ENCODE measurements at places on chromosomes 1 and 21. TPM values are rescaled to one million over a fixed set of nuclear protein-coding genes. Genes with fewer than 3 reads are reported as not detected.

GRCh38 chr1:185224132-185224531 lies 67.2 kb downstream of the SWT1 start:
- H3K27ac ChIP-seq = no peak overlapping the region
- no peaks in the 10 kb centered on the region for H3K4me1 ChIP-seq
- no peak overlapping the region for H3K4me3 ChIP-seq

GRCh38 chr1:218617986-218618385 lies 272.9 kb downstream of the TGFB2 start:
- H3K27me3 ChIP-seq = no peaks in the 10 kb centered on the region
- H3K27ac ChIP-seq = no peak overlapping the region
- no peaks in the 10 kb centered on the region for H3K4me1 ChIP-seq
- no peak for DNase-seq

GRCh38 chr1:231091831-231092301 lies 51.8 kb upstream of the FAM89A start:
- H3K27ac ChIP-seq = no peak overlapping the region
- H3K4me3 ChIP-seq = no peak overlapping the region
- H3K27me3 ChIP-seq = peaks cover 27% of the 10 kb centered on the region
- no peaks in the 10 kb centered on the region for H3K36me3 ChIP-seq
- H3K4me1 ChIP-seq = peaks cover 16% of the 10 kb centered on the region
- DNase-seq = no peak

NFASC gene
- 16.4 TPM for total RNA-seq

LCE2B gene
- not detected for total RNA-seq

RSPO1 gene
- 1.4 TPM for total RNA-seq

DNA sequence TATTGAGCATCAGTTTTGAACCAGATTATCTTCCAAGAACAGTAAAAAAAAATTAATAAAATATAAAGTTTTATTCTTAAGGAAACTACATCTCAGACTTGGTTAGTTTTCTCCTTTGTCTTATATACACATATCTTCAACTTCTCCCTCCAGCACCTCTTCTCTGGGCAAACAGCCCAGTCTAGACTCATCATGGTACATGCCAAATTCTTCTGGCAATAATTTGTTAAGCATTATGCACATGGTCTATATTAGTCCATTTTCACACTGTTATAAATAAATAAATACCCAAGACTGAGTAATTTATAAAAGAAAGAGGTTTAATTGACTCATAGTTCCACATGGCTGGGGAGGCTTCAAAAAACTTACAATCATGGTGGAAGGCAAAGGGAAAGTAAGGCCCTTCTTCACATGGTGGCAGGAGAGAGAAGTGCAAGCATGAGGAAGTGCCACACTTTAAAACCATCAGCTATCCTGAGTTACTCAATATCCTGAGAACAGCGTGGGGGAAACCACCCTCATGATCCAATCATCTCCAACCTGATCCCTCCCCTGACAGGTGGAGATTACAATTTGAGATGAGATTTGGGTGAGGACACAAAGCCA lies 108.7 kb upstream of the RNPC3 start:
- DNase-seq = no peak
- no peak overlapping the region for H3K4me3 ChIP-seq
- no peaks in the 10 kb centered on the region for H3K36me3 ChIP-seq
- H3K27me3 ChIP-seq = no peaks in the 10 kb centered on the region

Data from type B pancreatic cell (in vitro differentiated cells).